ENCODE measurements at places on chromosomes 5 and 9.

DNA sequence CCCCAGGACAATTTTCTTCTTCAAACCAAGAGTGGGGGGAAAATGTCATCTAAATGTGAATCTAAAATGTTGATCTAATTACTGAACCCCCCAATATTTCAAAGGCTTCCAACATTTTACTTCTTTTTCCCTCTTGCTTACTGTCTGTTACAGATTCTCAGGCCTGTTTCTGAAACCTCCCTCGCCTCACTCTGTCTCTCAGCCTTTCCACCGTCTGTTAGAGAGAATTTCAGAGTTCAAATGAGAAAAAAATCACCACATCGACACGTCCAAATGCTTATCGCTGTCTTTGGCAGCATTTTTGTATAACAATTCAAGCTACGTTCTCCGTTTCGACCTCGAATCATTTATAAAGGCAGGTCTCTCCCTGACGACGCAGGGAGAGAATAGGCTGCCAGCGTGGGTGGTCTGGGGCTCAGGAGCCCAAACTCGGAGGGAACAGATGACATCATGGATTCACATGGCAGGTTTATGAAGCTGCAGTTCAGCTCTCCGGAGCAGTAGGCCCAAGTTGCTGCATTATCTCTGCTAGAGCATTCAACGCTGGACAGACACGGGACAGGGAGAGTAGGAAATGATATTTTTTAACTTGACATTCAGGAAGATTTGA lies 139.8 kb downstream of the GAS1 start:
- no peak for DNase-seq

- DNase-seq: no peak
These were observed 90.0 kb upstream of the POU5F2 start for GRCh38 chr5:93831449-93831848.

DNA sequence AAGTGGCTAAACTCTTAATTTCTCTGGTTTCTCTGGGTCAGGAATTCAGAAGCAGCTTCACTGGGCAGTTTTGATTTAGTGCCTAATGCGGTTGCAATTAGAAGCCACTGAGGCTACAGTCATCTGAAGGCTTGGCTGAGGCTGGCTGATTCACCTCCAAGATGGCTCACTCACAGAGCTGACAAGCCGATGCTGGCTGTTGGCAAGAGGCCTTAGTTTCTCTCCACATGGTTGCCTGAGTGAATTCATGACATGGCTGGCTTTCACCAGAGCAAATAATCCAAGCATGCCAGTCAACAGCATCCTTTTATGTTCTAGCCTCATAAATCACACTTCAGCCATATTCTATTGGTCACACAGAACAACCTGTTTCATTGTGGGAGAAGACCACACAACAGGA lies 2.8 kb upstream of the CDK7 start:
- DNase-seq: no peak

- no peak for DNase-seq
These were observed 106.1 kb upstream of the ICE1 start for GRCh38 chr5:5316334-5316733.

DNA sequence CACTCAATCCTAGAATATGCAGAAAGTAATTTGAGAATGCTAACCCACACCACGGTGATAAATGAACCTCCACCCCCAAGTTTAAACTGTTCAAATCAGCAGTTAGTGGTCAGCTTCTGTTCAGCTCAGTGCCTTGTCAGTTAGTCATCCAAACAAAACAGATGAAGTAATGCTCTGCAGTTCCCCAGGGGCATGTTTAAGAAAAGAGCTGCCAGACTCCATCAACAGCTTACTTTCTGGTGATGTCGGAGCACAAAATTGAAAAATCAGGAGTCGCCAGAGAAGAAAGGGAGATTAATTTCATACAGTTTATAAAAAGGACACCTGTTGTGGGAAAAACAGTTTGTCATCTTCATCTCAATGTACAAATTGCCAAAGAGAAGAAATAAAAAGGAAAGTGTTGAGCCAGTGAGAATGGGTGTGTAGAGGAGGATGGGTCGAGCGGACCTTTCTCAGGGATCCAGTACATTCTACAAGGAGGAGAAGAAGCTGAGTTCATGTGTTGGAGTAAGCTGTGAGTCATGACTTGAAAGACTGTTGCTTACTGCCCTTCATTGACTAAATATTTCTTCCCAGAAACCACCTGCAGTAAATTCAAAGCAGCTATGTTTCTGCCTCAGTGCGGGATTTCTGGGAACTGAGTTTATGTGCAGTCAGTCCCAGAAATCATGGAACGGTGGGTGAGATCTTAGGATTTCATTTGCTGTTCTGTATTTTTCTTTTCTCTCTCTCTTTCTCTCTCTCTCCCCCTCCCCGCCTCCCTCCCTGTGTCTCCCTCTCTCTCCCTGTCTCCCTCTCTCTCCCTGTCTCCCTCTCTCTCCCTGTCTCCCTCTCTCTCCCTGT lies 13.7 kb downstream of the TRIO start:
- DNase-seq: no peak

DNA sequence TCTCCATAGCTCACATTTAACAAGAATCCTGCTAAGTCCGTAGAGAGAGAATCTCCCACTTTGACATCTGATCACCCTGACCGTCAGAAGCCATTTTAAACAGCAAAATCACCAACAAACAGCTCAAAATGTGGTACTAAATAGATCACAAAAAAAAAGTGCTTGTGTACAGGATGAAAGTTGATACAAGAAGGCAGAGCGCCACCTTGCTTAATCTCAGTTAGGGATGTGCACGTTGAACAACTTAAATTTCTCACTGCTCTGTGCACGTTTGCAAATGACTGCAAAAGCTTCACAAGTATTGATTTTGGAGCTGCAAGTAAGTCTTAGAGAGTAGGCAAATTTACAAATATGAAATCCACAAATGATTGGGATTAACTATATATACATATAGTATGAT lies 63.1 kb upstream of the NREP start:
- no peak for DNase-seq

- no peak for DNase-seq
These were observed 94.8 kb downstream of the SEMA5A start for GRCh38 chr5:9451037-9451436.

DNA sequence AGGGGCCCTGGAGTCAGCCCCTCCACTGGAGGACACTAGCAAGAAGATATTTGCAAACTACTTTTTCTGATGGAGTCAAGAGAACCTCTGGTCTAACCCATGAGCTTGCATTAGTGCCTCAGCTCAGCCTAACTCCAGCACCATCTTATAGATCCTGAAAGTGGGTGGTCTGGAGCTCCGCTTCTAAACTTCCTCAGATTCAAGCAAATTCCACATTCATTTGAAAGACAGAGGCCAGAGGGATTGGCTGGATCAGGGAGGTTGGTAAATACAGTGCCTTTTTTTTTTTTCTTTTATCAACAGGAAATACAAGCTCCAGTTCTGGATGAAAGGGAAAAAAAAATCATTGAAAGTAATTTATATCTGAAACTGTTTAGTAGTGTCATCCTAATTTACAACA lies 99.9 kb downstream of the ENC1 start:
- no peak for DNase-seq

GRCh38 chr9:35395076-35395705 lies 94.7 kb upstream of the RUSC2 start:
- DNase-seq: no peak

GRCh38 chr5:109923205-109923604 lies 233.5 kb downstream of the MAN2A1 start:
- DNase-seq: no peak

DNA sequence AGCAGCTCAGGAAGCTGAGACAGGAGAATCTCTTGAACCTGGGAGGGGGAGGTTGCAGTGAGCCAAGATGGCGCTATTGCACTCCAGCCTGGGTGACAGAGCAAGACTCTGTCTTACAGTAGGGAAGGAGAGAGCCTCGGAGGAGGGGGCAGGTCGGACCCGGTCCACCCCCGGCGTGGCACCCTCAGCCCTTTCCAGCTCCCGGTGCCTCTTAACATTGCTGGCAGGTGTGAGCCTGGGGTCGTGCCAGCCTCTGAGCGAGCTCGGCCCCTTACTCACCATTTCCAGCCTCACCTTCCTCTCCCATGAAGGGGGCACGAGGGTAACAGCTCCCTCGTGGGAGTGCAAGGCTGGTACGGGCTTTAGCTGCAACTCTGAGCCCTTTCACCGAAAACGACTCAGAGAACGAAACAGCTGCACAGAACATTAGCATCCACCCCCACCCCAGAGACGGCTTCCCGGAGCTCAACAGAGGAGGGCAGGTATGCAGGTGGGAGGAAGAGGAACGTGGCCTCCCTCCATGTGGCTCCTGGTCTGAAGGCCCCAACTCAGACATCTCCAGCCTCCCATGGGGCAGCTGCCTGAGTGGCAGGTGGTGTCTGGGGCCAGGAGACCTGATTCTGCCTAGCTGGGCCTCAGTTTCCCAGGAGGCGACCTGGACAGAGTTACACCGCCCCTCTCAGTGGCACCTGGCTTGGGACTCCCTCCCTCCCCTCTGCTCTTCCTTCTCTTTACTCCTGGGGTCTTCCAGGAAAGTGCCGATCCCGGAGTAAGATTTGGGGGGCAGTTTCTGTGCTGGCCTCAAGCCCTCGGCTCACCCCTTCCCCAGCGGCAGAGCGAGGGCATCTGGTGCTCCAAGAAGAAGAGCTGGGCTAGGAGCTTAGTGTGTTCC lies 28.5 kb upstream of the ABO start:
- DNase-seq: peak; percentile 63

Measured in coronary artery (tissue), 2 donors.